Activated CD4-positive, alpha-beta memory T cell treated with anti-CD3 and anti-CD28 coated beads for 36 hours (primary cell): ENCODE measurements at places on chromosomes 3 and 15. TPM values are rescaled to one million over a fixed set of nuclear protein-coding genes. Genes with fewer than 3 reads are reported as not detected.

DNA sequence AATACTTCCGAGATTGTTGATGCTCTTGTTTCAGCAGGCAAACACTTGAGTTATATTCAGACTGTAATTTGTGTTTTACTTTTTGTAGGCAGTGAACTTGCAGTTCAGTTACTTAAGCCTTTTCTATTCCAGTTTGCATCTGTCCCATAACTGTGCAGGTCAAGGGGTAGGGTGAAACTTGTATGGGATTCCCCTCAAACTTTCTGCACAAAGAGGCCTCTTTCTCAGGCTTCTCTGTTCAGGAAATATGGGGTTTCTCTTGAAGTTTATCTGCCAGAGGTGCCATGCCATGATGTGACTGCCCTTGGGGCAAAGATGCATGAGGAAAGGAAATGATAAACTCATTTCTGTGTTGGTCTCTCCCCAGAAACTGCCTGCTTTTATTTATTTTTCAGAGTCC lies 66.7 kb downstream of the SLC24A1 start:
- H3K27ac ChIP-seq = no peak overlapping the region
- peaks cover 47% of the 10 kb centered on the region for H3K36me3 ChIP-seq
- H3K4me1 ChIP-seq = no peaks in the 10 kb centered on the region
- DNase-seq = no peak

DNA sequence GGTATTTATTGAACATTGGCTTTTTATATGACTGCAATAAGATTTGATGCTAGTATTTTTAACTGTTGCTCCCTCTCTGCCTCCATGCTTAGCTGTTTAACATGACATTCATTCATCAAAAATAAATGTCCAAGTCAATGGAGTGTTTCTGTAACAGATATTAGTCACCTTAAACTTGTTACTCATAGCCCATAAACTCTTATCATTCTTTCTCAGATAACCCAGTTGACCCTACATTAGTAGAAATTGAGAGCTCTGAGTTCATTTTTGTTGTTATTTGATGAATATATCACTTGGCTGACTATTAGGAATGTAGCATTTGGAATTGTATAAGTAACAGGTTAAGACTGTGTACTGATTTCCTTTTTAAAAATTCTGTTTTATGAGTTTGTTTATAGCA lies 201.1 kb downstream of the UBE2E2 start:
- no peaks in the 10 kb centered on the region for H3K4me1 ChIP-seq
- no peaks in the 10 kb centered on the region for H3K36me3 ChIP-seq
- no peak overlapping the region for H3K27ac ChIP-seq
- no peak overlapping the region for H3K4me3 ChIP-seq

ZDHHC23 gene
- total RNA-seq = 6.6 TPM

CHRNA3 gene
- not detected for total RNA-seq

- H3K27ac ChIP-seq = no peak overlapping the region
- H3K36me3 ChIP-seq = peaks cover 1% of the 10 kb centered on the region
Measured at GRCh38 chr3:158352551-158352950, 218.4 kb upstream of the MLF1 start.

DNA sequence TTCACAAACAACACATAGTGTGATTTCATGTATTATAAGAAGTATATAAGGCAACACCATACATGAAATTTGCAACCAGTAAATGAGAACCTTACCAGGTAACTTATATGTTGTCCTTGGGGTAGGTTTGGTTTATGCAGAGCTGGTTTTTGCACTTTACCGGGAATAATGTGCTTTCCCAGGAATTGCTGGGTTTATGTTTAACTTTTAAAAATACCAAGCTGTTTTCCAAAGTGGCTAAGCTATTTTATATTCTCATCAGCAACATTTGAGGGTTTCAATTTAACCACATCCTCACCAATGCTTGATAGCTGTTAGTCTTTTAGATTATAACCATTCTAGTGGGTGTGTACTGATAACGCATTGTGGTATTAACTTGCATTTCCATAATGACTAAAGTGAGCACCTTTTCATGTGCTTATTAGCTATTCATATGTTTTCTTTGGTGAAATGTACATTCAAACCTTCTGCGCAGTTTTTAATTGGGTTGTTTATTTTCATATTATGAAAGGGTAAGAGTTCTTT lies 71.6 kb downstream of the KY start:
- H3K36me3 ChIP-seq = peaks cover 2% of the 10 kb centered on the region
- H3K4me1 ChIP-seq = no peaks in the 10 kb centered on the region
- H3K27ac ChIP-seq = no peak overlapping the region
- H3K4me3 ChIP-seq = no peak overlapping the region
- DNase-seq = no peak

- no peaks in the 10 kb centered on the region for H3K36me3 ChIP-seq
- no peak overlapping the region for H3K4me3 ChIP-seq
Measured at GRCh38 chr3:39962581-39962980, 153.2 kb downstream of the MYRIP start.

GRCh38 chr3:15585111-15585845 lies 16.1 kb downstream of the HACL1 start:
- H3K27me3 ChIP-seq = no peaks in the 10 kb centered on the region
- H3K4me1 ChIP-seq = no peaks in the 10 kb centered on the region
- no peak for DNase-seq
- no peak overlapping the region for H3K4me3 ChIP-seq

DNA sequence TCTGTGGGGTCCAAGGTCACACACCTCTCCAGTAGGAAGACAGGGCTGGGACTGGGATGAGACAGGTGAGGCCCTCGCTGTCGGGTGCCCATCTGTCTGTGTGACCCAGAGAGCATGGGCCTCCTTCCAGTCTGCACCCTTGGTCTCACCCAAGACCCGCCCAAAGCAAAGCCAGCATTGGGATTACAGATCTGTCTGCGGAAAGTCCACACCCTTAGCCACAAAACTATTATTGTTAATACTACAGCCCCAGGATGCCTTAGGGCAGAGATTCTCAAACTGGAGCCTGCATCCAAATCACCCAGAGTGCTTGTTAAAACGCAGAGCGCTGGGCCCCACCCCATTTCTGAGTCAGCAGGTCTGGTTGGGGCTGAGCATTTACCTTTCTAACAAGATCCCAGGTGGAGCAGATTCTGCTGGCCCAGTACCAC lies 58.5 kb upstream of the ZNF148 start:
- H3K27me3 ChIP-seq = no peaks in the 10 kb centered on the region
- H3K4me1 ChIP-seq = peaks cover 13% of the 10 kb centered on the region
- no peak overlapping the region for H3K4me3 ChIP-seq
- no peak overlapping the region for H3K27ac ChIP-seq

SLC22A13 gene
- total RNA-seq = not detected
